Heart left ventricle (tissue), 16 donors: ENCODE measurements at places on chromosomes 7 and 10. TPM values are rescaled to one million over a fixed set of nuclear protein-coding genes. Genes with fewer than 3 reads are reported as not detected.

Gene DGKB
- total RNA-seq: 1.6 TPM

Gene ELOVL3
- not detected for total RNA-seq

Gene HTRA1
- total RNA-seq: 37.8 TPM

Gene PAPOLB
- 0.05 TPM for total RNA-seq

Gene ABCA13
- total RNA-seq: 0.19 TPM

Gene VGF
- not detected for total RNA-seq

Gene RBP3
- not detected for total RNA-seq

GRCh38 chr10:60654813-60655464 lies 123.3 kb upstream of the CDK1 start:
- DNase-seq: no peak

- DNase-seq: no peak
These were observed 23.9 kb downstream of the KLF6 start for GRCh38 chr10:3761021-3761686.

DNA sequence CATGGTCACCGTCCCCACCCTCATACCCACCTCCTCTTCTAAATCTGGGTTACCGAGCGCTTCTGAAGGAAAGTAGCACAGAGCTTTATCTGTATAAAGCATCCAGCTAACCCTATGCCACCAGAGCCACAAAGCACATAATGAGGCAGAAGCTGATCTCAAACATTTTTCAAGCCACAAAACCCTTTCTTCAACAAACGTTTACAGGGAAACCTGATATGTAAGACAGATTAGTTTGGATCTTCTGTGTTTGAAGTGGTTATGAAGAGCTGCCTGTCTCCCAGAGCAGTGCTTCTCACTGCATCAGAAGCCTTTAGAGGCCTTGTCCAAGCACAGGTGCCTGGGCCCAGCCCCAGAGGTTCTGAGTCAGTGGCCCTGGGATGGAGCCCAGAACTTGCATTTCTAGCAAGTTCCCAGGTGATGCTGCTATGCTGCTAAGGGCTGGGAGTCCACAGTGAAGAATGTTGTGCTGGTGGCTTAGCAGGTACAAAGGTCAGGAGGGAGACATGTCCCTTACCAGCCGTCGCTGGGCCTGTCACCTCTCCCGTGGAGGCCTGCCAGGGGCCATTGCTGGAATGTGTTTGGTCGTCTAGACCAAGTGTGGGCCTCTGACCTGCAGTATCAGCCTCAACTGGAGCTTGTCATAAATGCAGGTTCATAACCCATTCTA lies 90.4 kb downstream of the TAF3 start:
- DNase-seq: no peak

- no peak for DNase-seq
These were observed 8.8 kb upstream of the SPAM1 start for GRCh38 chr7:123916240-123916724.

- DNase-seq: no peak
These were observed 103.5 kb downstream of the GPR26 start for GRCh38 chr10:123769647-123770046.

- DNase-seq: no peak
These were observed 674 bp downstream of the AMZ1 start for GRCh38 chr7:2688409-2689342.

- no peak for DNase-seq
These were observed 173.6 kb upstream of the IMMP2L start for GRCh38 chr7:111735661-111736551.

- no peak for DNase-seq
These were observed 108.9 kb downstream of the ITGB8 start for GRCh38 chr7:20439416-20440185.

DNA sequence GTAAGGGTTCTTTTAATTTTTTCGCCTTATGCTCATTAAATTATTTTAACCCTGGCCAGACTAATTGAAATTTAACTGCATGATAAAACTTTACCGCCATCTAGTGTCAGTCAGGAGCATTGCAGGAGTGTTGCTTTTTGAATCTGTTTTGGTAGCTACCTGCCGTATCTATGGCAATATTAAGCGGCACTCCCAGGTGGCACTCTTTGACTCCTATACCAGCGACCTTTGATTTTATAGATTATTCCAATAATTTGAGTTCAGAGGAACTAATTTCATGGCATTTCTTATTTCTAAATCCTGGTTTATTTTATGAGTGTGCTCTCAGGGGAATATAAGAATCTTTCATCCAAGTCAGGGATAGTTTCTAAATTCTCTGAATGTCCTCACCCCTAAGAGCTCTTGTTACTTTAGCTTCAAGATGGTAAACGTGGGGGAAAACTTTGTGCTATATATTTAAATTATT lies 198.9 kb downstream of the REEP3 start:
- DNase-seq: no peak

DNA sequence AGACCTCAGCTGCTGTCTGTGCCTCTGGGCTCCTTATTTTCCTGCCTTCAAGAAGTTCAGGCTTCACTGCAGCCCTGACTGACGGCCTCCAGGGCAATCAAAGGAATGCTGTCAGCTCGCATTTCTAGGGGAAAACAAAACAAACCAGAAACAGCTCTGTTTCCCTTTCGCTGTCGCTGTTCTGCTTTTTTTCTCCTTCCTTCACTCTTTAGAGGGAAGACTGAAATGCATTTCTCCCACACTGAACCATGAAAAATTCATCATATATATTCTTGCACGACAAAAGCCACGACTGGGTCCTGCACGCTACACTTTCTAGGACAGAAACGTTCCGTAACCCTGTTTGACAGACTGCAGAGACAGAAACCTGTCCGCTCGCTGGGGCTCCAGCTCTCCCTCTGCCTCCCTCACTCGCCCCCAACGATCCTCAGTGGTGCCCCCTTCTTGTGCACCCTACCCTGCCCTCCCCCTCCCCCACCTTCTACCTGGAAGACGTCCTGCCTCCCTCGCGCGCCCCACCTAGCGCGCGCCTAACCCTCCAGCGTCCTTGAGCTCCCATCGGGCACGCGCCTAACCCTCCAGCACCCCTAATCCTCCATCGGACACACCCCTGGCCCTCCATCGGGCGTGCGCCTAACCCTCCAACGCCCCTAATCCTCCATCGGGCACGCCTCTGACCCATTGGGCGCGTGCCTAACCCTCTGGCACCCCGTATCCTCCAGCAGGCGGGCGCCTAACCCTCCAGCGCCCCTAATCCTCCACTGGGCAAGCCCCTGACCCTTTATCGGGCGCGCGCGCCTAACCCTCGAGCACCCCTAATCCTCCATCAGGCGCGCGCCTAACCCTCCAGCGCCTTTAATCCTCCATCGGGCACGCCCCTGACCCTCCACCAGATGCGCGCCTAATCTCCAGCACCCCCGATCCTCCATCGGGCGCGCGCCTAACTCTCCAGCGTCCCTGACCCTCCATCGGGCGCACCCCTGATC lies 37.1 kb downstream of the SVOPL start:
- no peak for DNase-seq

DNA sequence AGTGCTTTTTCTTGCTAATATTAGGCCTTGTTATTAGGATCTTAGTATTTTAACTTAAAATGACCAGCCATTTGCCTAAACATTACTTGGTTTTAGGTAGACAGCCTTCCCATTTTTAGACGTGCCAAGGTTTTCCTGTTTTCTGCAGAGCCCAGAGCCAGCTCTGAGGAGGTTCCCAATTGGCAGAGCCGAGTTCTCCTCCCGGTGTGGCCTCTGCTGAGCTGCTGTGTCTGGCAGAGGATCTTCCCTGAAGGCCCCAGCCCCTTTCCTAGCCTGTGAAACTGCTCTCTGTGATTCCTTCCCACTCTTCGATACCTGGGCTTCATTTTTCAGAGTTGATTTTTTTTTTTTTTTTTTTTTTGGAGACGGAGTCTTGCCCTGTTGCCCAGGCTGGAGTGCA lies 91.4 kb downstream of the EEPD1 start:
- DNase-seq: no peak

DNA sequence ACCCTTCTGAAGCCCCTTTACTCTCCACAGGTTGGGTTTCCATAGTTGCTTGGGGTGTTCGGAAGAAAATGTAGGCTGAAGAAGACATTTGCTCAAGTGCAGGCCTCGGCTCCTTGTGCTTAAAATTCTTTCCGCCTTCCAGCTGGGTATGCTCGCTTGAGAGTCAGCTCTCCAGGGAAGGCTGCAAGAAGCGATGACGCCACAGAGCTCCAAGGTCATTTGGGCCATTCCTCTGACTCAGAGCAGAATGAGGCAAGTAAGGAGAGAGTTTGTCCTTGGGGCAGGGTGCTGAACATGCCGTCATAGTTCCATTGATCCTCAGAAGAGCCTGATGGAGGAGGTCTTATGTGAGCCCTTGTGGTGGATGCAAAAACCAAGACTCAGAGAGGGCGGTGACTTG lies 27.4 kb upstream of the HSPA12A start:
- DNase-seq: no peak

GRCh38 chr7:24419077-24419476 lies 135.1 kb downstream of the NPY start:
- DNase-seq: no peak

DNA sequence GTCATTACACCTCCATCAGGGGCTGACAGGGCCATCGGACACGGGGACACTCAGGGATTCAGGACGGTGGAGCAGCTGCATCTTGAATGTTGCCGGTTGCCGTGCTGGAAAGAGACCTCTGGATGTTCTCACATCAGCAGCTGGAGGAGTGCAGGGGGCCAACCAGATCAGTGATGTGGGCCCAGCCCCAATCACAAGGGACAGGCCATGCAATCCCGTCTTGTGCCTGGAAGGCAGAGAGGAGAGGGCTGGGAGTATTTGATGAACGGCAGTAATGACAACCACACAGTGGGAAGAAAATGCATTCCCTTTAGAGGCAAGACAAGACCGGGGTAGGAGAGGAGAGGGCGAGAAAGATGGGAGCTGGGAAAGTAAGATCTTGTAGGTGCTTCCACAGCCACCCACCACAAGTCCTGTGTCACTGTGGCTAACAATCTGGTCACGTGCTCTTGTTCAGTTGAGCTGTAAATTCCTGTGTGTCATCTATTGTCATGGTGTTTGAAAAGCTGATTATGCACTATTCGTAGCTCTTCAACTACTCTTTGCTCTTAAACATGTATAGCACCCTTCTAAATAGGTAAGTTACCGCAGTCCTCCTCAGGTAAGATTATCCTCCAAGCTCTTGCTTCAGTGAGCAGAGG lies 85.9 kb upstream of the LEP start:
- DNase-seq: no peak

DNA sequence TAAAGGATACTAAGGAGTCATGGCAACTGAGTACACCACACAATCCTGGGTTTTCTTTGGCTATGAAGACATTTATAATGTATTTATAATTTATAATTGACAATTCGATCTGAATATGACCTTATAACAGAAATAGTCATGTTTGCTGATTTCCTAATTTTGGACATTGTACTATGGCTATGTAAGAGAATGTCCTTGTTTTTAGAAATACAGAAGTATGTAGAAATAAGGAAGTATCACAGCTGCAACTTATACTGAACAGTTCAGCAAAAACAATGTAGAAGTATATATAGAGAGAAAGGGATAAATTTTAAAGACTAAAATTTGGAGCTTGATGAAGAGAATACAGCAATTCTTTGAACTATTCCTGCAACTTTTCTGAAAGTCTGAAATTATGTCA lies 32.6 kb downstream of the PRLHR start:
- DNase-seq: no peak

DNA sequence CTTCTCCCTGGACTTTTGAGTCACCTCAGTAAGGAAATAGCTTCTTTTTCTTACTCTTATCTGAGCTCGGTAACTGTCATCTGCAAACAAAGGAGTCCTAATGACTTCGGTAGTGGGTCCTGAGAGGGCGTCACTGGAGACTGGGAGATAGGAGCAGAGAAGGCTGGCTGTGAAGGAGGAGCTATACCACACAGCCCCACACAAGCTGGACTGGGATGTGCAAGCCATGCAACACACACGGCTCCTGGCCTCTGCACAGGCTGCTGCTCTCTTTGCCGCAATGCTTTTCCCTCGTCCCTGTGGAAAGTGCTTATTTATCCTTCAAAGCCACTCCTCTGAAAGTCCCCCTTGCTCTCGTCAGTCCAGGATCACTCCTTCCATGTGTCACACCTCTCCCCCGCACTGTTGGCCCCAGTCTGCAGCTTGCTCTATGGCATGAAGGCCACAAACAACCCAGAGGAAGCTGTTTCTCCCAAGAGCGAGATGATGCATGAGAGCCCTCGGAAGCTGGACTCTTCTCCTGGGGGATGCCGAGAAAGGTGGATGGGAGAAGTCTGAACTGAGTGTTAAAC lies 14.9 kb downstream of the TMEM273 start:
- DNase-seq: no peak

DNA sequence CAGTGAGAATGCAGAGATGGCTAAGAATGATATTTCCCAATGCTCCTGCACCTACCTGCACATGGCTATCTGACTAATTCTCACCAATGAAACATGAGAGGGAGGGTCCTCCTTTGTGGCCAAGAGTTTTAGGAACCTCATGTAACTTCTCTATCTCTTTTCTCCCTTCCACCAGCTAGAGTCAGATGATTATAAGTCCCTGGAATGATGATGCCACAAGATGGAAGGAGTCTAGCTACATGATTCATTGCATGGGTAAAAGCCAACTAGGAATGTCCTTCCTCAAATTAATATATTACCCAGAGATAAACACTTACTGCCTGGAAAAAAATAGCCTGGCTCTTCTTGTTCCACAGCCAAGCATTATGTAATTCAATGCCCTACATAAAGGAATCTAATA lies 55.1 kb upstream of the AASS start:
- DNase-seq: no peak

- no peak for DNase-seq
These were observed 19.0 kb downstream of the HYAL4 start for GRCh38 chr7:123864012-123864411.

GRCh38 chr7:133936074-133936473 lies 191.1 kb upstream of the LRGUK start:
- DNase-seq: no peak
